ENCODE measurements at places on chromosomes 1 and 21. TPM values are rescaled to one million over a fixed set of nuclear protein-coding genes. Genes with fewer than 3 reads are reported as not detected.
A peak's percentile ranks its signal among the peaks of the same experiment; 100 is the strongest.

DNA sequence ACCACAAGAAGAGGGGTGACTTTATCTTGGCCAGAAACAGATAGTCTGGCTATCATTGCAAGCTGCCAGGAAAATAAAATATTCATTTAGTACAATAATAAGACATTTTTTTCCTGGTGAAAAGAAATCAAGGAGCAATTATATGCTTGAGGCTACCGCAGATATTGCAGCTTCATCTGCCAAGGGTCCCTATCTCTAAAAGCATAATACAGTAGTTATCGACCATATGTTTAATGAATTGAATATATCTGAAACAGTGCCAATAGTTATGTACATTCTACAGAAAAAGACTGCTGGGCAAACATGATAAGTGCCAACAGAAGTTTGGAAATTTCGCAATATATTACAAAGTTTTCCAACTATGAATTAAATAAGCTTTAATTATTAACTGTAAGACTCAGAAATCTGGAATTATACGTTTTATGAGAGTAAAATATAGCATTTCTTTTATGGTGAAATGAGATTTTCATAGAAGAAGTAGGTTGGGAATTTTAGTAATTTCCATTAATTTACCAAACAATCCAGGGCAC is 561.1 kb upstream of the ZP4 start:
- DNase-seq = no peak

The CYYR1 gene
- total RNA-seq = 10.0 TPM

DNA sequence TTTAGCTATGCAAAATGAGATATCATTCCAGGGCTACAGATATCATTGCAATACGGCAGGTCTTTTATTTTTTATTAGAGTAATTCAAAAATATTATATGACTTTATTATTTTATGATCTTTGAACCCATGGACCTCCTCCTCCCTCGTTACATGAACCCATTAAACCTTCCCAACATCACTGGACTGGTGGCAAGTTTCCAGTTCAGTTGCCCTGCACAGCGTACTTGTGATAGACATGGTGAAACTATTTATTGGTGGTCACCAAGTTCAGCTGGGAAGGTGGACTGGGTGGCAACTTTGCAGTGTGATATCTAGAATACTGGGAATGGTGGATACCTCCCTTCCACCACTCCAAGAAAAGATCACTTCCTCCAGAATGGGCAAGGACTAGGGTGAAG is 52.5 kb downstream of the SLC30A10 start:
- no peak for DNase-seq

- DNase-seq = peak; percentile 81
These were observed 77.0 kb downstream of the MORN1 start for GRCh38 chr1:2314273-2314802.

DNA sequence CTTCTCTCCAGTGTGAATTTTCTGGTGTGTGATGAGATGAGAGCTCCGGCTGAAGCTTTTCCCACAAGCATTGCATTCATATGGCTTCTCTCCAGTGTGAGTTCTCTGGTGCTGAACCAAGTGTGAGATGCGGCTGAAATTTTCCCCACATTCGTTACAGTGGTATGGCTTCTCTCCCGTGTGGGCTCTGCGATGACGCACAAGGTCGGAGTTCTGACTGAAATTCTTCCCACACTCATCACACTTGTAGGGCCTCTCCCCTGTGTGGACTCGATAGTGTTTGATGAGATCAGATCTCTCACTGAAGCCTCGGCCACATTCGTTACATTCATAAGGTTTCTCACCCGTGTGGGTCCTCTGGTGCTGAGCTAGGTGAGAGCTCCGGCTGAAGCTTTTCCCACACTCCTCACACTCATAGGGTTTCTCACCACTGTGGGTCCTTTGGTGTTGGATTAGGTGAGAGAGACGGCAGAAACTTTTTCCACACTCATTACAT is 7.4 kb downstream of the ZNF436 start:
- no peak for DNase-seq

GRCh38 chr1:54567961-54568360 is 19.9 kb downstream of the ACOT11 start:
- DNase-seq = no peak

DNA sequence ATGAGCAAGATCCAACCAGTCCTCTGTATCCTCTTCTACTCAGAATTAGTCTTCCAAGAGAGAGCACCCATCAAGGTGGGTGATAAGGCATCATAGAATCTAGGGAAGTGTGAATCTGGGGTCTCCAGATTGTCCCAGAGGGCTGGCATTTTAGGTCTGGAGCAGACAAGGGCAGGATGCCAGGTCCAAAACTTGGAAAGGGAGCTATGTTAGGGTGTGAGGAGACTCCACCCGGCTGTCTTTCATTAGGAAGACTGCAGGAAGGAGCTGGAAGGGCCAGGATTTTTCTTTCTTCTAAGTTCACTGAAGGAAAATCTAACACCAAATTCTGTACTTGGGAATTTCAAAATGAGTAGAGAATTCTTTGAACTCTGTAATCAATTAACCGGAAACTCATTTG is 86.1 kb upstream of the BMP8A start:
- DNase-seq = peak; percentile 43

DNA sequence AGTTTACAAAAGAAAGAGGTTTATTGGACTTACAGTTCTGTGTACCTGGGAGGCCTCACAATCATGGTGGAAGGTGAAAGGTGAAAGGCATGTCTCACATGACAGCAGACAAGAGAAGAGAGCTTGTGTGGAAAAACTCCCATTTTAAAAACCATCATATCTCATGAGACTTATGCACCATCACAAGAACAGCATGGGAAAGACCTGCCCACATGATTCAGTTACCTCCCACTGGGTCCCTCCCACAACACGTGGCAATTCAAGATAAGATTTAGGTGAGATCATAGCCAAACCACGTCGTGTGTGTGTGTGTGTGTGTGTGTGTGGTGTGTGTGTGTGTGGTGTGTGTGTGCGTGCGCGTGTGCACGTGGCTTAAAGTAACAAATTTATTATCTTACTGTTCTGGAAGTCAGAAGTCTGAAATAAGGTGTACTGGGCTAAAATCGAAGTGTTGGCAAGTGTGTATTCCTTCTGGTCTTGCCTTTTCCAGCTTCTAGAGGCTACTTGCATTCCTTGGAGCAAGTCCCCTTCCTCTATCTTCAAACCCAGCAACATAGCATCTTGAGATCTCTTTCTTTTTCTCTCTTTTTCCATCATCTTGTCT is 48.1 kb upstream of the MPC2 start:
- DNase-seq = no peak

The CD160 gene
- total RNA-seq = not detected

The RAB3B gene
- under 0.01 TPM for total RNA-seq

- DNase-seq = no peak
These were observed 232.8 kb upstream of the PTBP2 start for GRCh38 chr1:96488777-96489176.

GRCh38 chr1:160954158-160955104 is at the start of gene ITLN2:
Gene ITLN2 (minus strand): TSS chr1:160954809. CDS start chr1:160954741, 68 bp downstream.
- DNase-seq = peak; percentile 45

DNA sequence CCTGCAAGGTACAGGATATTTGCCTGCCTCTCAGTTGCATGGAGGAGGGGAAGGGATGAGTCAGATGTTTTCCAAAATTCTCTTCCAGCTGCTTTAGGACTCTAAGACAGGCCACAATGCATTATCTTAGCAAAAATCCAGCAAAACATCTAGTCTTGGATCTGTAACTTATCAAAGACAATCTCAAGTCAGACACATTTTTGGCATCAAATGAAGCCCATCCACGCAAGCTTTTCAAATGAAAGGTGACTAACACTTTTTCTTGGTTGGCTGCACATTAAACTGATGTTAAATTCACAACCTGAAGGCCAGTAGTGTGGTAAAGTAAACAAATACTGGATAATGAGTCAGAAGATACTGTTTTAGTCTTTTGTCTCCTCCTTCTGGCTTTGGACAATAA is 21.3 kb downstream of the FAM78B start:
- DNase-seq = no peak

- peak; percentile 31 for DNase-seq
These were observed 277.4 kb downstream of the ZNF648 start for GRCh38 chr1:181784039-181784683.

GRCh38 chr1:41812051-41812450 is 106.7 kb downstream of the HIVEP3 start:
- DNase-seq = peak; percentile 59

The CFAP410 gene
- 55.2 TPM for total RNA-seq

DNA sequence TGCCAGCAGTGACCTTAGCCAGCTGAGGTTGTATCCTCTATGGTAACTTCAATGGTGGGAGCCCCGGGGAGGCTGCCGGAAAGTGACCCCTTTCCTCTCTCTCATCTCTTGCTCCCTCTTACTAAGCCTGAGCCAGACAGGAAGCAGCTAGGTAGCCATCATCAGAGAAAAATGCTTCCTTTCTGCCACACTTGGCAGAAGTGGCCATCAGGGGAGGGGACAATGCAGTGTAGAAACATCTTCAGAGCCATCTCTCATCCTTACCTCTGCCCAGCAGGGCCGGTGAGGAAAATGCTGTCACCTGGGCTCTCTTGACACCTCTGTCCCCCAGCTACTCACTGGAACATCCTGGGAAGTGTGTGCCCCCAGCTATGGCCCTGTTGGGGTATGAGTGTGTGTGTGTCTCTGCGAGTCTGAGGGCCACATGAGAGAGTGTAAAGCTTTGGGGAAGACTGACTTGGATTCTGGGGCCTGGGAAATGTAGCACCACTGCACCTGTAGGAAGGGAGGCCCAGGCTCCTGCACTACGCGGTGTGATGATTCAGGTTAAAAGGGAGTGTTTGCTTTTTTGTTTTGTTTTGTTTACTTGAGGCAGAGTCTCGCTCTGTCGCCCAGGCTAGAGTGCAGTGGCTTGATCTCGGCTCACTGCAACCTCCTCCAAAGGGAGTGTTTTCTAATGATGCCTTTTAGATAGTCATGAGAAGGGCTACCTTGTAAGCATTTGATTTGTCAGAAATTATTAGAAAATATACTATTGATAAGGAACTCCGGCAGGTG is 48.7 kb upstream of the CNTN2 start:
- DNase-seq = no peak

The AVPR1B gene
- not detected for total RNA-seq

DNA sequence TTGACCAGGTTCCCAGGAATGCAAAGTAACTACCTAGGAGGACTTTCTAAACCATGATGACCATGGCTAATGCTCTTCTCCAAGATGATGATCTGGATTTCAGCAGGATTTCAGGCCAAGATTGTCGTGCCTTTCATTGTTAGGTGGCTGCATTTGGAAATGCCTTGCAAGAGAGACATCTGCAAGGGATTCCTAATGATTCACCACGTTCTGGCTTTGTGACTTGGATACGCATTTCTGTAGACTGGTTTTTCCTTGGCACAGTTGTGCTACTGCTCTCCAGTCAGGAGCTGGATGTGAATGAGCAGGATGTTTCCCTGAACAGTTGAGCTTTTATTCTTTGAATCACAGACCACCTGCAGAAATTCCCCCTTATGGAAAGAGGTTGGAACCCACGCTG is 212.4 kb downstream of the BACH1 start:
- DNase-seq = no peak

DNA sequence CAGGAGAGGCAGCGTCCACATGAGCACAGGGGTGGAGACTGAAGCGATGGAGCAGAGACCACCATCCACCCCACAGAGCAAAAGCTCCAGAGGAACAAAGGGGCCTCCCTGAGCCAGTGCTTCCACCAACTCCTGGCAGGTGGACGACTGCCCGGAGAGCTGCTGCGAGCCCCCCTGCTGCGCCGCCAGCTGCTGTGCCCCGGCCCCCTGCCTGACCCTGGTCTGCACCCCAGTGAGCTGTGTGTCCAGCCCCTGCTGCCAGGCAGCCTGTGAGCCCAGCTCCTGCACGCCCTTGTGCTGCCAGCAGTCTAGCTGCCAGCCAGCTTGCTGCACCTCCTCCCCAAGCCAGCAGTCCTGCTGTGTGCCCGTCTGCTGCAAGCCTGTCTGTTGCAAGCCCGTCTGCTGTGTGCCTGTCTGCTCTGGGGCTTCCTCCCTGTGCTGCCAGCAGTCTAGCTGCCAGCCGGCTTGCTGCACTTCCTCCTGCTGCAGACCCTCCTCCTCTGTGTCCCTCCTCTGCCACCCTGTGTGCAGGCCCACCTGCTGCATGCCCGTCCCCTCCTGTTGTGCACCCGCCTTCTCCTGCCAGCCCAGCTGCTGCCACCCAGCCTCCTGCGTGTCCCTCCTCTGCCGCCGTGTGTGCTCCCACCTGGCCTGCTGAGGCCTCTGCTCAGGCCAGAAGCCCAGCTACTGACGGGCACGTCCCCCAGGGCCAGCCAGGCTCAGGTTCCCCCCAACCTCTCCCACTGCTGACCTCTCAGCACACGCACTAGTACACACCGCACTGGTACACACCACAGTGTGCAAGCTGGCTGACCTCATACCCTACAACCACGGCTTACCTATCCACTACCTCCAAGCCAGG is 5.4 kb downstream of the KRTAP10-12 start:
- DNase-seq = no peak

DNA sequence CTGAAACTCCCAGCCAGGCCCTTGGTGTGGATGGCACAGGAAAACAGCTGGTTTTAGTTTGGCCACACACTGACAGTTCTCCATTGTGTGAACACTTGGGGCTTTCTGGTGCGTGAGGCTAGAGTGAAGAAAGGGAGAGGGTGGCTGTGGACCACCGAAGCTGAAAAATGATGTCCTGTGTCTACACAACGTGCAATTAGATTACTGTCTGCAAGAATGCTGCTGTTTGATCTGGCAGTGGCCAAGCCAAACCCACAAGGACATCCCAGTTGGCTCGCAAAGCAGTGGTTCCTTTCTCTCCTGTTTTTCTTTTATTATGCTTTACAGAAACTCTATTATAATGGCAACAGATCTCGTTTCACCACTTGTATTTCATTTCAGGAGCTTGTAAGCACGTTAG is 58.9 kb downstream of the ERG start:
- DNase-seq = no peak

GRCh38 chr1:32332290-32333079 is 3.5 kb downstream of the MARCKSL1 start:
- DNase-seq = peak; percentile 75

The GRHL3 gene
- total RNA-seq = 0.27 TPM

DNA sequence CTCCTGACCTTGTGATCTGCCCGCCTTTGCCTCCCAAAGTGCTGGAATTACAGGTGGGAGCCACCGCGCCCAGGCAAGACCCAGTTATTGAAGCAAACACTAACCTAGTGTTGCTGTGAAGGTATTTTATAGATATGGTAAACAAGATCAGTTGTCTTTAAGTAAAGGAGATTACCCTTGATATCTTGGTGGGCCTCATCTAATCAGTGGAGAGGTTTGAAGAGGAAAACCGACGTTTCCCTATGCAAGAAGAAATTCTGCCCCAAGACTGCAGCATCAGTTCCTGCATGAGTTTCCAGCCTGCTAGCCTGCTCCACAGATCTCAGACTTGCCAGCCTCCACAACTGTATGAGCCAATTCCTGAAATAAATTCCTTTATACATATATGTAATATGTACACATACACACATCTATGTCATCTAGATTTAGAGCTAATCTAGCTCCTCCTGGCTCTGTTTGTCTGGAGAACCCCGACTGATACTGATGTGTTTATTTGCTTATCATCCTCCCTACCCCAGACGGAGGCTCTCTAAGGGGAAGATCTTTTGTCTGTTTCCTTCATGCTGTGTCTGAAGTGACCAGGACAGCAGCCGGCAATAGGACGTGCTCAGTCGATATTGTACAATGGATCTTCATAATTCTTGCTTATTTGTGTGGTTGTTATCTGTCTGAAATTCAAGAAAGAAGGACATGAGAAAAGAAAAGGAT is 90.9 kb downstream of the IER5 start:
- DNase-seq = no peak

Measured in thyroid gland (tissue), 4 donors.